ENCODE measurements at places on chromosomes 2 and 18.
A peak's percentile ranks its signal among the peaks of the same experiment; 100 is the strongest.

GRCh38 chr2:8022908-8023640 lies 658.8 kb upstream of the ID2 start:
- no peak for DNase-seq

DNA sequence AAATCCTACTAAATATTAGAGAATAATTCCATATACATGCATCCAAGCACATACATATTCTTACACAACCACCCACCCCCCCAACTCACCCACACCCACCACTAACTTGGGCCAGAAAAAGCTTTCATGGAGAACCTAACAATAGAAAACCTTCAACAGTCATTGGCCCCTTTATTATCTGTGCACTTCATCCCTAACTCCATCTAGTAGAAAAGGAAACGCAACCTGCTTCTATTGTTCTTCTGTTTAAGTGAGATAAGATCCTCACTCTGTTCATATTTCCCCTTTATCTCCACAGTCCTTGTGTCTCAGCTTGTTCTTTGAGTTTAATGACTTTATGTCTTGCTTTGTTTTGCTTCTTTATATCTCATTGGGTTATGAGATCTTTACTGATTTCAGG lies 1740.2 kb upstream of the CELF4 start:
- DNase-seq: no peak

DNA sequence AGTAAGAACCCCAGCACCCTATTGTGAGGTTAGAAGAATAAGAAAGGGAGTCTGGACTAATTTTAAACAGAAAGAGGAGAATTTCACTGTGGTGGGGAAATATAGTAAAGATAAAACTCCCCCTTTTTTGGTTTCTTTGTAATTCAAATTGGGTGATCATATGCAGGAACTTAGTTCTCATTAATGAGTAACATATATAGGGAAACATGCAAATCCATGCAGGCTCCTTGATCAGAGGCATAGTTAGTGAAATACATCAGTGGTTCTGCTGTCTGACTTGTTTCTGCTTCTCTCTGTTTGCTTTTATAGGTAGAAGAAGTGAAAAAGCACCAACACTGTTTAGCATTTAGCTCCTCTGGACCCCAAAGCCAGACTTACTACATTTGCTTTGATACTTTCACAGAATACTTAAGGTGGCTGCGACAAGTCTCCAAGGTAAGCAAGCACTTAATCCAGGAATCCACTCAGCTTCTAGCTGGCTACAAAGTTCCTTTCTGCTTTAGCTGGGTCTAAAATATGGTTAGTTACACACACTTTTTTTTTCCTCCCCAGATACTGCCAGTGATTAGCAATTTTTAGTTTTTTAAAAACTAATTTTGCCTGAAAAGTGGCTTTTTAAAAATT lies 123.2 kb downstream of the PHLPP1 start:
- DNase-seq: no peak

- no peak for DNase-seq
Observed at GRCh38 chr2:33804155-33804554, 205.1 kb upstream of the FAM98A start.

DNA sequence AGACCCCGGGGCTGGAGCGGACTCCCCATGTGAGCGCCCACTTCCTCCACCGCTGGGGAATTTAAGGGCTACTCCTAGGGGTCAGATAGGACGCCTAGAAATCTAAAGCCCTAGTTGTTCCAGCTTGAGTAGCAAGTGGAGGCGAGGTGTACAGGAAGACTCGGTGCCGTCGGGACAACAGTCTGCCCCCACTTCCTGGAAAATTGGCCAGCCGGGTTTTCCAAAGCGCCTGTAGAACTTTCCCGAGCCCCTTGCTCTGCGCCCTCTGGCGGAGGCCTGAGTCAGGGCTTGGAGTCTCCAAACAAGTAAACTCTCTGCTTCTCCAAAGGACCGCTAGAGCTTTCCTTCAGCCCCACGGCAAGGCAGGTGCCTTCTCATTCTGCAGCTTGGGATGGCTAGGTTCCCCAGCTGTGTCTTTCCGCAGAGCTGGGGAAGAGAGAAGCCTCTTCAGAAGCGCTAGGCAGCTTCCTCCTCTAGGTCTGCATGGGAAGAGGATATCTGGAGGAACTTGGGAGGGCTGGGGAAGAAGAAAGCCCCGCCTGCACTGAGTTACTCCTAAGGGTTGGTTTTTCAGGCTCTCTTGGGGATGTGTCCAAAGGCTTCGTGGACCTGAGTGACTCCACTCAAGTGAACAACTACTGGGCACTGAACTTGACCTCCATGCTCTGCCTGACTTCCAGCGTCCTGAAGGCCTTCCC lies 681 bp downstream of the SPR start:
- peak; percentile 92 for DNase-seq

GRCh38 chr18:48345596-48345995 lies 63.6 kb downstream of the ZBTB7C start:
- DNase-seq: no peak

DNA sequence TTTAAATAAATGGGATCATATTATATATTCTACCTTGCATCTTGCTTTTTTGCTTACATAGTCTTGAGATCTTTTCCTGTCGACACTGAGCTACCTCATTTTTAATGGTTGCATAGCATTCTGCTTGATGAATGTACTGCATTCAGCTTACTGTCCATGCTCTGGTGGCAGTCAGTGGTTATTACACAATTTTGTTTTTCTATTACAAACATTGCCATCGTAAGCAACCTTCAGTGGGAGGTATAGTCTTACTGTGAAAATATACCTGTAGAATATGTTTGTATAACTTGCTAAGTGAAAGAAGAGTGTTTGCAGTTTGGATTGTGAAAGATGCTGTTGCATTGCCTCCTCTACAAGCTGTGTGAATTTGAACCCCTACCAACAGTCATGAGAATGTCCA lies 43.4 kb downstream of the UBXN4 start:
- no peak for DNase-seq

DNA sequence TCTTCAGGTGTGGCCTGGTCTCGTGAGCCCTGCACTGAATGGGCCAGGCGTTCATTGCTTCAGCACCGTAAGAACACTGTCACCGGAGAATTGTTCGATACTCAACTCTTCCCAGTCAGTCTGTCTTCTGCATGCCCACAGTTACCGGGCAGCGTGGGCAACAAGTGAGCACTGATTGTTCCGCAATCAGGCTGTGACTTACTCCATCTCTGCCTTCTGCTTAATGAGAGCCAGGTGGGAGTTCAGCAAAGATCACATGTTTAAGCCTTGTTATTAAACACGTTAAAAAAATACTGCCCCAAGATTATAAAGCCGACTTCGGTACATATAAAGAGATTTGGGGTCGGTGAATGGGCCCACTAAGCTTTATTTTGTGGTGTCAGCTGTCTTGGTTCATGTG lies 3.7 kb downstream of the STEAP3 start:
- DNase-seq: no peak

DNA sequence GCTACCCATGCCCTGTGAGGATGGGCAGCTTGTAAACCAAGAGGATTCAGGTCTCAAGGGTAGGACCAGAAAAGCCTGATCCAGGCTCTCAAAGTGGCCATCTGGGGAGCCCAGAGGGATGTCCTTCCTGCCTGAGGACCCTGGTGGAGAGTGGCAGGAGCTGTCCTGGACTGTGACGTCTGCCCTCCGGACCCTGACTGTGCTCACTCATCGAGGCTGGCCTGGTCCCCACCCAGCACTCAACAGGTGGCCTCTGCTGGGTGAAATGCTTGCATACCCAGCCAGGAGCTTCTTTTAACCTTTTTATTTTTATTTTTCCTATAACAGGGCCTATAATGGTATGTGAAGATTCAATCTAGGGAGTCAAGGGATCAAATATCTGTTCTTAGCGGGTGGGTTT lies 24.5 kb downstream of the CREG2 start:
- no peak for DNase-seq

DNA sequence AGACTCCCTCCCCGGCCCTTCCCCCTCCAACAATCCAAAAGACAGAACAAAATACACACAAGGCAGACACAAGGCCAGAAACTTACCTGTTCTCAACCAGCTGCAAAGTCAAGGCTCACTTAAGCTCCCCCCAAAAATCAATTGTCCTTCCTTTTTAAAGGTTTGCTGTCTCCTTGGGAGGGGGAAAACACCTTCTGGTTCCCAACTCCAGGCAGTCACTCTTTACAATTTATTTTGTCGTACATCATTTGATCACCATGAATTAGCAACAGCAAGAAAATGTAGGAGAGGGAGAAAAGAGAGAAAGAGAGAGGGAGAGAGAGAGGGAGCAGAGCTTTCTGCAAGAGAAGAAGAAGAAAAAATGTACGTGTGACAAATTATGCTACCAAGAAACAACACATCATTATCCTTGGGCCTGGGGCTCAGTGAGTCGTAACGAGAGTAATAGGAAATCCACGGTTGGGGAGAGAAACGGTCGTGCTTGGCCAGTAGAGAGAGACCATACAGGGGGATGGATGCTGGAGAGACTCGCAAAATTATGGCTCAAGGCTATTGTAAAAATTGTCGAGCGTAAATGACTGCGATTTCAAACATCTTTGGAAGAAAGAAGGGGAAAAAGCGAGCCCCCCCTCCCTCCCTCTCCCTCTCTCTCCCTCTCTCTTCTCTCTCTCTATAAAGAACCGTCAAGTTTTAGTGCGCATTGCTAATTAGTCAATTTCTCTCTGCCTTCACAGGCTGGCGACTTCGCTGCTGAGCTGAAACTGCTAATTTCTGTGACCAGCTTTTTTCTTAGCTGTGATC lies at the start of gene KLHL14:
KLHL14 (minus strand) TSS at position 443 of the 801 bp plus-strand sequence. CDS start 2,432 bp downstream, outside the sequence.
- DNase-seq: no peak

DNA sequence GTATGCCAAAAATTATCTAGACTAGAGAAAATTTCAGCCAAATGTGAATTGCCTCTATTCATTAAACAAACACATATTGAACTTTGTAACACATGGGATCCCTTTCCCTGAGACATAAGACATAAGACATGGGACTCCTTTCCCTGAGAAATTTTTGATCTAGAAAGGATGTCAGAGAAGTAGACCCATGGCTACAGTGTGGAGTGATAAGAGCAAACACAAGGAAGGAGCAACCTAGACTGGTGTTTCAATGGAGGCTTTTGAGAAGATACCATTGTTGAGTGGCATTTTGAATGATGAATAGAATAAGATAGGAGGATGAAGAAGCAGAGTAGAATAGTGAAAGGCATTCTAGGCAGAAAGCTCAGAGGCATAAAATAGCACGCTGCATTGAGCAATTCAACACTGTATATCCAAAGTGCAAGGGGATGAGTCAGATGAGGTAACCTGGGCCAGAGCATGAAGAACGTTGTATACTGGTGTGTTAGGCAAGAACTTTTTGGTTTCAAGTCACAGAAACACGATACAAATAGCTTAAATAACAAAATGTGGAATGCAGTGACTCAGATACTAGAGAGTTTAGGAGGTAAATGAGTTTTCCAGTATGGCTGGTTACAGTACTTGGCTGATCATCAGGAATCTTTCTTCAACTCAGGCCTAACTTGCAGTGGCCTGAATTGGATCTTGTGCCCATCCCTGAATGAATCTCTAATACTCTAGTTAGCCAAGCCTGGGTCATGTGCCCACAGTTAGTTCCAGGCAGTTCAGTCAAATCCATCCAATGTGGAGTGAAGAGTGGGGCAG lies 129.8 kb upstream of the TANK start:
- no peak for DNase-seq

DNA sequence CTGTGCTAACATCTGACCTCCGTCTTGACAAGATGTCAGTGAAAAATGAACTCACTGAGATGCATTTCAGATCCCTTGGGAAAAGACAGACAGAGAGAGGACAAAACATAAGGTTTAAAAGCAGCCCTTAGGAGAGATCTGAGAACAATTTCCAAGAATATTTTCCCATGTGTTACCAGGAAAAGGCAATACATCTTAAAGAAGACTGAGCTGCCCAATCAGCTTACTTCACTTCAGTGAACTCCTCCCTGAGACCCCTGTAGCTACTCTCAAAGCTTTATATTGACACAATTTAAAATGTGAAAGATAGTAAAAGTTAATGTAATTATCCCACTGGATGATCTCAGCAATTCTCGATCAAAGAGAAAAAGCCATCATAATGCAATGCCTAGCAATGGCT lies 505.0 kb downstream of the DCC start:
- no peak for DNase-seq

GRCh38 chr2:2116657-2117056 lies 214.4 kb downstream of the MYT1L start:
- DNase-seq: no peak

Data from ecto neural progenitor cell (in vitro differentiated cells).